GOT3 (cell line): ENCODE measurements at places on chromosomes 6 and 20.

GRCh38 chr6:155042983-155043382, 47.9 kb downstream of the TIAM2 start:
- DNase-seq: no peak

- peak; percentile 71 for DNase-seq
These were observed 69.7 kb upstream of the TOX2 start for GRCh38 chr20:43844778-43845614.

GRCh38 chr20:48319943-48320584, 507.7 kb downstream of the PREX1 start:
- DNase-seq: no peak

GRCh38 chr6:152745509-152746171, 5.0 kb upstream of the VIP start:
- DNase-seq: no peak

GRCh38 chr20:38766071-38766470, 17.8 kb downstream of the ACTR5 start:
- DNase-seq: no peak

GRCh38 chr6:105981002-105981887, 104.9 kb upstream of the PRDM1 start:
- no peak for DNase-seq

DNA sequence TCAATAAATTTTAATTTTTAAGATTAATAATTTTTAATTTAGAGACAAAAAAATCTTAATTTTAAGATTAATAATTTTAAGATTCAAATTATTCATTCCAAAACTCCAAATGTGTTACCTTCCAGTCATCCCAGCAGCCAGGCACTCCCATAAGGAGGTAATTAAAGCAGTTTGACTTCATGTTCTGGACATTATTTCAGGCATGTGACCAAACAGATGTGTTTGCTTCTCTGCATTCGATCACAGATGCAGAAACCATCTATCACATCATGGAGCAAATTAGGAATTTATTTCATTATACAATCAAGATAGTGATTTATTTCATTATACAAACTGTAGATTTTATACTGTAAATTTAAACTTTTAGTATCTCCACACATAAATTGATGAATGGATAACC, 150.3 kb downstream of the AKAP7 start:
- no peak for DNase-seq

DNA sequence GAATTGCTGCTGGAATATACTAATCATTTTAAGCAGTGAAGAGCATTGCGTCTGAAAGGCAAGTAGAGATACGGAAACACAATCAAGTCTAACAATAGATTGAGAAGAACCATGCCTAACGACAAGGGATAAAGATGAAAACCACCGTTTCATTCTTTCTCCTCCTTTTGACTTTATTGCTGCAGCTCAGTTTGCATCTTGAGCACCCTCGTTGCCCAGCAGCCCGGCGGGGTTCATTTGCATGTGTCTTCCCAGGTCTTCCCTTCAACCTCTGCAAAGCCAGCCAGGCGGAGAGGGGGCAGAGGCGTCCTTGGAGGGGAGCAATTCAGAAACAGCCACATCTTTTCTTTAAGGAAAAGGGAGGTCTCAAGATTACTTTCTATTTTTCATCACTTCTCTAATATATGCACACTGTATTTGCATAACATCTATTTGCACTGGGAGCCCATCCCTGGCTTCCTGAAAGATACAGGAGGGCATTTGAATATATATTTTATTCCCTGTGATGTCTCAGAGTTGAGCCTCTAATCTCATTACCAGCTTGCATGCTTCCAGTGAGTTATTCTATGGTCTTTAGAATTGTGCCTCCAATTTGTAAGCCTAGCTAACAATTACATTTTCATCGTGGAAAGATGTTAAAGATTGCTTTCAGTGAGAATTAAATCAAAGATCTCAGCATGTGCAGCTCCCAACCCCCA, 18.7 kb upstream of the PXDC1 start:
- DNase-seq: no peak

DNA sequence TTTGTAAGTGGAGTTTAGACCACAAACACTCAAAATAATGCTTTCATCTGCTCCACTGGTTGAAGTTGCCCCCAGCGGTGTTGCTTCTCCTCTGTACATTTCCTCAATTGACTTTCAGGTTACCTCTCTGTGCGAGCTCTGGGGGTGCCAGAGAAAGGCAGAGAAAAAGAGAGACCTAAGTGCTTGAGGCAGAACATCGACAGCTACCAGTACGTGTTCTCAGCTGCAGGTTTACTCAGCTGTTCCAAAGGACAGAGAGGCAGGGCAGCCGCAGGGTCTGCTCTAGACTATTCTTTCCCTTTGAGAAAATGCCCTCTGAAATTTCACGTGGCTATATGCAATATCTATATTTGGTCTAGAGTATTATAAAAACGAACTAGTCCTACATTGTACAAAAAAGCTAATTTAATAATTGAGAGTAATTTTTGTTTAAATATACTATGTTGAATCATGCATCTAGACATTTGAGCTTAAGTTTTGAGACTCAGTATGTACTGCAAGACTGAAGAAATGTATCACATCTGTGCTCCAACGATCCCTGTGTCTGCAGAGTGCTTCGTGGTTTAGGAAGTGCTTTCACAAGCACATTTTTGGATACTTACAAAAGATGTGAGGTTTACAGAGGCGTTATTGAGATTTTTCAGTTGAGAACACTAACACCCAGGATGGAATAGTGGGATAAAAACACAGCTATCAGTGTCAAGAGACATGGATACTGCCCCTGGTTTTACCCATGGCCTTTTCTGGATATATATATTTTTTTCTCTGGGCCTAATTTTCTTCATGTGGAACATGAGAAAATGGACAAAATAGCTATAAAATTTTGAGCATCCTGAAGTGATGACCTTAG, 453.6 kb upstream of the FLRT3 start:
- no peak for DNase-seq

GRCh38 chr6:42909835-42910234, 6.0 kb upstream of the PTCRA start:
- DNase-seq: no peak

GRCh38 chr6:28349344-28349891, 329 bp upstream of the ZKSCAN3 start:
- DNase-seq: no peak

GRCh38 chr6:127950566-127951145, 49.8 kb upstream of the THEMIS start:
- DNase-seq: no peak

- no peak for DNase-seq
These were observed 126.9 kb upstream of the ARMC2 start for GRCh38 chr6:108721286-108721685.

DNA sequence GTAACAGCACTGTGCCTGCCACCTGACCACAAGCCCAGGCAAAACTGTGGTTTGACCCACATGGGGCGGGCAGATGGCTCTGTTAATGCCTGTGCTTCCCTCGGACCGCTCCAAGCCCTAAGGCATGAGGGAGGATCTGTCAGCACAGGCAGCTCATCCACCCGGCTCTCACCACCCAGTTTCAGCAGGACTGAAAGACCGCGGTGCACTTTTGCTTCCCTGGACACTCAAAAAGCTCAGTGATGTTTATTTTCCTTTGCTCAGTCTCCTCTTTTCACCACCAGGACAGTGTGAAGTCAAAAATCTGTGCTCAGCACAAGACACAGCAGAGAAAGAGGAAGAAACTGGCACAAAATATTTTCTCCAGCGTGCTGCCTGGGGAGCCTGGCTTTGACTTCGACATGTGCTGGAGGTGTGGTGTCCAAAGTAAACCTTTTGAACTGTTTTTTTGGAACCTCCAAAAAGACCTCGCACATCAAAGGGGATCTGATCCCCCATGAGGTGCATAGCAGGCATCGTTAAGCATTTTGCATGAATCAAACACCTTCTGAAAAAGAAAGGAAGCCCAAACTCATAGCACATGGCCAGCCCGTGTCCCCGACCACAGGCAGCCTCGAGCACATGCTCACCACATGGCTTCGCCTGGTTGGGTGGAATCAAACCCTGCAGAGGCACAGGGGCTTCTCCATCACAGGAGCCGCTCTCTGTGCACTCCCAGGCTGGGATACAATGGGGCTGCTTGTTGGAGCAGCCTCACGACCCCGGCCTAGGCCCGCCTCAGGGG, 441.7 kb upstream of the JARID2 start:
- no peak for DNase-seq

DNA sequence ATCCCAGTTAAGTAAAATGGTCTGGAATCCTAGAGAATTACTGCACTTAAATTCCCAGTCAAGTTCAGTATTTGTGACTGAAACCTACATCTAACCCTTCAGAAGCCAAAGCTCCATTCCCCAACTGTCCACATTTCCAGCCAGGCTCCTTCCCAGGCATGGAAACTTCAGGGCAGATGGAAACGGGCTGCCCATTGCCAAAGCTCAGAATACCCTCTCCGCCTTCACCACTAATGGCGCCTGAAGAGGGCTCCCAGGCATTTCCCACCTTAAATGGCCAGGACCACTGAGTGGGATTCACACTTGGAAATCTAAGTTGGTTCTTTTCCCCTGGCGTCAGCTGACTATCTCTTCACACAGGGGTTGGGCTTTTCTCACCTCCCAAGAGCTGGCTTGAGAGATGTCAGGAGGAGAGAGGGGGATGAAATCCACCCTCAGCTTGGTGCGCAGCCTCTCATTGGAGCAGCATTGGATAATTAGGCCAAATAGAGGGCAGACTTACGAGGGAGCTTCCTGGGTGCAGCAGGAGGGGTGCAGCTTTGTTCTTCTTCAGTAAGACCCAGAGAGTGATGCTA, 82.9 kb downstream of the ANKRD60 start:
- no peak for DNase-seq

- DNase-seq: no peak
These were observed 63.1 kb downstream of the COL12A1 start for GRCh38 chr6:75142721-75143120.

DNA sequence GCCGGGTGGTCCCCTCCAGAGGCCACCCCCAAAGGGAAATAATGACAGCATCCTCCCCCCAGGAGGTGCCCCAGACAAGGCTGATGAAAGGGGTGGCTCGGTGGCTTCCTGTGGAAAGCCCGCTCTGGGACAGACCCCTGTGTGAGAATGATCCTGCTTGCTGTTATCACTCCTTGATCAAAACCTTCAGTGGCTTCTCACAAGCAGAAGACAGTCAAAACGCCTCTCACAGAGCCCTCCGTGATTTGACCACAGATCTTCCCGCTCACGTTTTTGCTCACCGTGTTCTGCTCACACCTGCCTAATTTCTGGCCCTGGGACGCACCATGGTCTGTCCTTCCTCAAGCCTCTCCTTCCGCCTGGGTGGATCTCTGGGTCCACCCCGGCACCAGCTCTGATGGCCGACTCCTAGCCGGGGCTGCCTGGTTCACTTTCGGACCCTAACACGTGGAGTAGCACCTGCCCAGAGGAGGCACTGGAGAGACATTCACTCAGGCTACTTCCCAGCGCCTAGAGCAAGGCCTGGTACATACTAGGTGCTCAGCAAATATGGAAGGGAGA, 210.4 kb downstream of the ANKRD60 start:
- DNase-seq: no peak

DNA sequence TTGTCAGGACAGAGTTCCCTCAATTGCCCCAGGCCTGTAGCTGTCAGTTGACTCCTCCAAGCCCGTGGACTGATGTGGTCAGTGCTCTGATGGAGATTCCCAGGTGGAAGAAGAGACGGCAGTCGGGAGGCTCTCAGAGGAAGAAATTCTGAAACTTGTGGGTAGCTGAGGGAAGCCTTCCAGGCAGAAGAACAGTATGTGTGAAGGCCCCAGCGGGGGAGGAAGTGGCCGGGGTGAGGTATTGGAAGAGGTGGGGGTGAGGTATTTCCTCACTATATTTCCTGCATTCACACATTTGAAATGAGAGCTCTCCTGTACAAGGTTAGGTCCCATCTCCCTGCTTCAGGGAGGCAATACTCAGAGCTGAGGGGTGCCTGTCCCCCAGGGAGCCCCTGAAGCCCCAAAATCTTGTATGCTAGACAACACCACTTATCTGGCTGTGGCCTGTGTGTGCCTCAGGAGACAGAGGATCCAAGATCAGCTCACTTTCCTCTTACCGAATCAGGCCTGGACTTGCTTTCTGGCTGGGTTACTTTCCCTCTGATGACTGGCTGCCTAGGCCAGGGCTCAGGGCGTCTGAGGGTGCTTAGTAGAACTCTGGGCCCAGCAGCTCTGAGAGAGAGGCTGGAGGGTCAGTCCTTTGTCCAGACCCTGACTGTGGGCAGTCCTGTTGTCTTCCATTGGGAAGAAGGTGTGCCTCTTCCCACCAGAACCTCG, 49.3 kb upstream of the MYL9 start:
- no peak for DNase-seq

DNA sequence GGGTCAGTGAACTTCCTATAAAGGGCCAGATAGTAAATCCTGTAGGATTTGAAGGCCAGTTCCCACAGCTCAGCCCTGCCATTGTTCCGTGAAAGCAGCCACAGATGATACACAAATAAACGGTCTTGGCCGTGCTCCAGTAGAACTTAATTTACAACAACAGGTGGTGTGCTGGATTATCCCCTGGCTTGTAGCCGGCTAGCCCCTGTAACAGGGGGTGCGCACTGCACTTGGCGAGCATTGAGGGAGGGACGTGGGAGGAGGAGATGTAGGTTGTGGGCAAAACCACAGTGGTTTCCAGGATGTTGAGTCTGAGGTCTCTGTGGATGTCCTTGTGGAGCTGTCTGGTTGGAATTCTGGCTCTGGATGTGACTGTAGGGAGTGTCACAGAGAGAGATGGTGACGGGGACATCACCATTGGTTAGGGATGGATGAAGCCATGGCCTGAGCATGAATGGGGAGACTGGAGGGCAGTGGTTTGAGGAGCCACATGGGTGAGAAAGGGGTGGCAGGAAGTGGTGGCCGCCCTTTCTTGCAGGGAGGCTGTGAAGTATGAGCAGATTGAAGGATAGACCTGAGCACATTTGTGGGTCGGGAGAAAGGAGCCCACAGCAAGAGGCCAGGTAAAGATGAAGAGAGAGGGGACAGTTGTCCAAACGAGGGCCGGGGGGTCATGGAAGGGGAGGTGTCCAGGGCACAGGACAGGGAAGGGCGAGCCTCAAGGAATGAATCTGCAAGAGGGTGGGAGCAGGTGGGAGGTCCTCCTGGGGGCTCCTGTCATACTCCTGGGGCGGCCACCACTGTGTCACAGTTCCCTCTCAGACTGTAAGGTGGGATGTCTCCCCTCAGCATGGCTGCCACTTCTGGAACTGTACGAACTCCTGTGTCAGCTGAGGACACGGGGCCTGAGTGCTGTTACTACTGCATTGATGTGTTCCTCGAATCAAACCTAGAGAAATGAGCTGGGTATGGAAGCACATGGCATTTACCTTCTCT, 53.6 kb downstream of the CDH26 start:
- DNase-seq: no peak

- DNase-seq: no peak
These were observed 299.1 kb upstream of the PRDM1 start for GRCh38 chr6:105786890-105787655.

DNA sequence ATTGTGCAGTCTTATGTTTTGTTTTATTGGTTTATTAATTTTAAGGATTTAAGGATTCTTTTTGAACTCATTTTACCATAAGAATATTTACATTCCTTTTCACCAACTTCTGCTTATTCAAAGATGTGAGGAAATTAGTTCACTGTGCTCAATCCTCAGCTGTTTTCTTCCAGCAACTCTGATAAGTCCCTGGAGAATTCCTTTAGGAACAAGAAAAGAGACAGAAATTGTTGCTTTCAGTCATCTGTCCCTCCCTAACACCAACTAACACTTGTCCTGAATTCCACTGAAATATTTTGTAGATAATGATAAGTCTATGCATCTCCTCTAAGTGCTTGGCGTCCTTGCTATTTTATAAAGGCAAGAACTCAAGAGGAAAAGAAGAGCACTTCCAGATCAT, 334.8 kb upstream of the MARCKS start:
- no peak for DNase-seq
